ENCODE measurements at places on chromosomes 6 and 20.

GRCh38 chr20:49477200-49477599, 5.3 kb downstream of the KCNB1 start:
- DNase-seq: no peak

GRCh38 chr6:44969446-44970185, 358.5 kb upstream of the RUNX2 start:
- no peak for DNase-seq

- DNase-seq: peak; percentile 59
Measured at GRCh38 chr20:62824476-62825332, 7.9 kb downstream of the COL9A3 start.

DNA sequence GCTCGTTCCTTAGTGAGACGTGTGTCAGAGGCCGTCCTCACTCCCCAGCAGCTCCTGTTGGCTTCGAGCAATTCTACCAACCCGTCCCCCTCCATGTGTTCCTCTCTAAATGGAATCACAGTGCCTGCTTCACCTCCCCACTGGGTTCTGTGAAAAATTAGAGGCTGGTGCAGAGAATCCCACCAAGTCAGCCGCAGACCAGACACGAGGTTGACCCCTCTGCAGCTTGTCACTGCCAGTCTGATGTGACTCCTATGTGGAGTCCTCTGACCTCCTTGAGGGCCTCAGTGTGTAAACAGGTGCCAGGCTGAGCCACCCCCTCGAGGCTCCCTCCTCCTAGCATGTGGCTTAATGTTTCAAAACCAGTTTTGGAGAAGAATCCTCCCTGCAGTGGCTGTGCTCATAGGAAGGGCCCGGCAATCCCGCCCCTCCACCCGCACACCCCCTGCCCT, 12.6 kb upstream of the IRF4 start:
- DNase-seq: no peak
